ENCODE measurements at places on chromosomes 2 and 18. TPM values are rescaled to one million over a fixed set of nuclear protein-coding genes. Genes with fewer than 3 reads are reported as not detected.

The IL36A gene
- total RNA-seq = 2.0 TPM

DNA sequence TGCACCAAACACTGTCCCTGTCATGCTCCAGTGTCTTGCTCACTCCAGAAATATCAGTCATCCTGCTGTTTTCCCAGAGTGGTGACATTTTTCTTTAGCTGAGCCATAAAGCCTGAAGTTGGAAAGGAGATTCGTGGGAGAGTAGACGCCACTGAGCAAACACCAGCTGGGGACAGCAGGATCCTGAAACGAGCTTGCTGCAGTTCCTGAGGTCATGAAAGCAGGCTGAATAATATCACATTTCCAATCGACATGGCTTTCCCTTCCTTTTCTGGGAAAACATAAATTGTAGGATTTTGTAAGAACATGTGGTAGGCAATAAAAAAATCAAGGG is 276.4 kb downstream of the CDCA7 start:
- DNase-seq = no peak

- no peak for DNase-seq
Measured at GRCh38 chr2:3110994-3111666, 266.5 kb downstream of the EIPR1 start.

DNA sequence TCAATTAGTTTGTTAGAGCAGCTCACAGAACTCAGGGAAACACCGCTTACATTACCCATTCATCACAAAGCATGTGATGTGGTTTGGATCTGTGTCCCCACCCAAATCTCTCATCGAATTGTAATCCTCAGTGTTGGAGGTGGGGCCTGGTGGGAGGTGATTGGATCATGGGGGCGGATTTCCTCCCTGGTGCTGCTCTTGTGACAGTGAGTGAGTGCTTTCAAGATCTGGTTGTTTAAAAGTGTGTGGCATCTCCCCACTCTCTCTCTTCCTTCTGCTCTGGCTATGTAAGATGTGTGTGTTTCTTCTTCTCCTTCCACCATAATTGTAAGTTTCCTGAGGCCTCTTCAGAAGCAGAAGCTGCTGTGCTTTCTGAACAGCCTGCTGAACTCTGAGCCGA is 63.5 kb upstream of the AGPS start:
- no peak for DNase-seq
